ENCODE measurements at places on chromosomes 3 and 15. TPM values are rescaled to one million over a fixed set of nuclear protein-coding genes. Genes with fewer than 3 reads are reported as not detected.

DNA sequence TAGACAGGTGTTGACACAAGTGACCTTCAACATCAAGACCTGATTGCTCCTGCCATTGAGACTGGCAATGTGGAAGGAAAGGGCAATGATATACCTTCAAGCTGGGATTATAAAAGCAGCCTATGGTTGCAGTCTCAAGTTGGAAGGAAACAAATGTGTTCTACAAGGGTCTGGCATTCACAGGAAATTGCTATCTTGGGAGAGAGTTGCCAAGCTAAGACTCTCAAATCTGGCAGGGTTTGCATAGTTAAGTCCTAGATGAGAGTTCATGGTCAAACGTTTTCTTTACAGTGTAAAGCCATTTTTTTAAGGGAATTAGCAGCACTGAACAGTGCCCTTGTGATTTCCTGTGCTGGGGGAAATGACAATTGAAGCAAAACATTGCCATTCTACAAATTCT is 546.9 kb upstream of the CFAP20DC start:
- no peak for DNase-seq

DNA sequence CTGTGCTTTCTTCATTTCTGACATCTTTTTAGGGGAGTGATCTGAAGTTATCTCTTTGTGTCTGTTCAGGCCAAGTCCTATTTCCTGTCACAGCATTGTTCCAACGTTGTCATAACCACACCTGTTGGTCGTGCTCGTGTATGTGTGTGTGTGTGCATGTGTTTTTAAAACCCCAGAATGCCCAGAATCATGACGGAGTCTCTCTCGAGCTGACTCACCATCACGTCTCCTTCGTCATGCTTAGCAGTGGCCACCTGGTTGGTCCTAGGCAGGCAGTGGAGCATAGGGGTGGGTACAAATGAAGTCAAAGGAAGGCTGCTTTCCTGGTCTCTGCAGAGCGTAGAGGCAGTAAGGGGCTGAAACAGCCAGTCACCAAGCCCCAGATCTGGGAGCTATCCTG is 126.8 kb upstream of the ABHD17C start:
- no peak for DNase-seq

DNA sequence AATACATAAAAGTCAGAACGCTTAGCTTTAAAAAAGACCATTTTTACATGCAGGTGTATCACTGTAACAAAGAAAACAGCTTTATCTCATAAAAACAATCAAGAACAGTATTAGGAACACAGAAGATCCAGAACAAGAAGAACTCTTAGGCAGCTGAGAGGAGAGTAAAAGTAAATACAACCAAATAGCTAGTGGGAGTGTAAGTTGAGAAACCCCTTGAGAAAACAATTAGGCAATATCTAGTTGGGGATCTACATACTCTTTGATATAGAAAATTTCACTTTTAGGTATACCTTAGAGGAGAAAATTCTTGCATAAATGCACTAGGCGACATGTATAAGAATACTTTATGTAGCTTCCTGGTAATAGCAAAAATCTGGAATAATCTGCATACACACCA is 7.5 kb downstream of the TMF1 start:
- DNase-seq: no peak

NPRL2 gene
- total RNA-seq: 31.3 TPM

PTX3 gene
- 0.36 TPM for total RNA-seq

GRCh38 chr3:72260588-72260910 is 475.6 kb upstream of the PROK2 start:
- no peak for DNase-seq

CPN2 gene
- not detected for total RNA-seq
